Heart right ventricle (tissue), 16 donors: ENCODE measurements at places on chromosomes 12 and 14.

- H3K27me3 ChIP-seq = no peaks in the 10 kb centered on the region
- no peak for DNase-seq
- no peaks in the 10 kb centered on the region for H3K36me3 ChIP-seq
- no peak overlapping the region for H3K4me3 ChIP-seq
- H3K27ac ChIP-seq = no peak overlapping the region
Observed at GRCh38 chr12:105352940-105353635, 22.6 kb downstream of the C12orf75 start.

DNA sequence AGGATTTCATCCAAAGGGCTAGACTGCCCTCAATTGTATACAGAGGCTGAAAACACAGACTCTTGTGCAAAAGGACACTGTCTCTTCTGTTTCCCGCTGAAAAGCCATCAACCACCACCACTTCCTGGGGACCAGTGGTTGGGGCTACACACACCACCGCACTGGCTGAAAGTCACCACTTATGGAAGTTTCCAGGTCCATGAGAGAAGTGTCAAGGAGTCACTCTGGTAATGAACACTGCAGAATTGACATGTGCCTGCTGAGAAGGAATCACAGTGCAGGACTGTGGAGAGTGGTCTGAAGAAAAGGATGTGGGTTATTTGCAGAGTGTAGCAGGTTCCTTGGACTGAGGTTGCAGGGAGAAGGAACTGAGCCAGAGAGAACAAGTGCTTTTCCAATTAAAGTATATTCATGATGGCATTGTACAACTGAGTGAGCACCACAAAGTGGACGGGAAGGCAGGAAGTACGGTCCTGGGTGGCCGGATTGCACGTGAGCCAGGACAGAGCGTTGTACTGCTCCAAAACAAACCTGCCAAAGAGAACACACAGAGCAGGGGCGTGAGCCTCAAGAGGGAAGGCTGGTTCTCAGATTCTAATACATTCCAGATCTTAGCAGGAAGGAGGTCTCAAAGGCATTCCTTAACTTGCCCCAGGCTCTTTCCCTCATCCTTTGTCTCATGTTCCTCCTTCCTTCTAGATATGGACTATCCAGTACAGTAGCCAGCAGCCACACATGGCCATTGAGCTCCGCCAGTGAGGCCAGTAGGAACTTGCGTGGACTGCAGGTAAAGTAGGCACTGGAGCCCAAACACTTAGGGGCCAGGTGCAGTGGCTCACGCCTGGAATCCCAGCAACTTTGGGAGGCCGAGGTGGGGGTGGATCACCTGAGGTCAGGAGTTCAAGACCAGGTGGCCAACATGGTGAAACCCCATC, 316.4 kb downstream of the MED13L start:
- no peaks in the 10 kb centered on the region for H3K27me3 ChIP-seq
- H3K4me1 ChIP-seq = no peaks in the 10 kb centered on the region
- H3K27ac ChIP-seq = no peak overlapping the region
- no peak overlapping the region for H3K4me3 ChIP-seq
- peaks cover 95% of the 10 kb centered on the region for H3K36me3 ChIP-seq

DNA sequence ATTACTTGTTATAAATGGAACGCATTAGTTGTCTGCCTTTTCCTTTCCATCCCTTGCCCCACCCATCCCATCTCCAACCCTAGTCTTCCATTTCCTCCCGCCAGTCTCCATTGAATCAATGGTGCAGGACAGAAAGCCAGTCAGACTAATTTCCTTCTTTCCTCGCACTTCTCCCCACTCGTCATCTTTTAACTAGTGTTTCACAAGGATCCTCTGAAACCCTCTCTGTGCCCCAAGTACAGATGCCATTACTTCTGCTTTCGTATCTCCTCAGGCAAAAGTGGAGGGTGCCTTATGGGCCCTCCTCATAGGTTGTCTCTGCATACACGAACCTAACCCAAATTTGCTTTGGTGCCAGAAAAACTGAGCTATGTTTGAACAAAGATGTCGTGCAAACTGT, 4.2 kb downstream of the DAZAP2 start:
- no peaks in the 10 kb centered on the region for H3K27me3 ChIP-seq
- peaks cover 10% of the 10 kb centered on the region for H3K4me1 ChIP-seq
- H3K36me3 ChIP-seq = peaks cover 3% of the 10 kb centered on the region
- no peak for DNase-seq
- no peak overlapping the region for H3K27ac ChIP-seq

- H3K4me1 ChIP-seq = peaks cover 6% of the 10 kb centered on the region
- no peak for DNase-seq
- H3K36me3 ChIP-seq = no peaks in the 10 kb centered on the region
- no peaks in the 10 kb centered on the region for H3K27me3 ChIP-seq
- H3K4me3 ChIP-seq = no peak overlapping the region
Observed at GRCh38 chr12:50162230-50162629, 4.9 kb downstream of the CERS5 start.
